Hepatocyte (in vitro differentiated cells): ENCODE measurements at places on chromosomes 7 and 10. TPM values are rescaled to one million over a fixed set of nuclear protein-coding genes. Genes with fewer than 3 reads are reported as not detected.

DNA sequence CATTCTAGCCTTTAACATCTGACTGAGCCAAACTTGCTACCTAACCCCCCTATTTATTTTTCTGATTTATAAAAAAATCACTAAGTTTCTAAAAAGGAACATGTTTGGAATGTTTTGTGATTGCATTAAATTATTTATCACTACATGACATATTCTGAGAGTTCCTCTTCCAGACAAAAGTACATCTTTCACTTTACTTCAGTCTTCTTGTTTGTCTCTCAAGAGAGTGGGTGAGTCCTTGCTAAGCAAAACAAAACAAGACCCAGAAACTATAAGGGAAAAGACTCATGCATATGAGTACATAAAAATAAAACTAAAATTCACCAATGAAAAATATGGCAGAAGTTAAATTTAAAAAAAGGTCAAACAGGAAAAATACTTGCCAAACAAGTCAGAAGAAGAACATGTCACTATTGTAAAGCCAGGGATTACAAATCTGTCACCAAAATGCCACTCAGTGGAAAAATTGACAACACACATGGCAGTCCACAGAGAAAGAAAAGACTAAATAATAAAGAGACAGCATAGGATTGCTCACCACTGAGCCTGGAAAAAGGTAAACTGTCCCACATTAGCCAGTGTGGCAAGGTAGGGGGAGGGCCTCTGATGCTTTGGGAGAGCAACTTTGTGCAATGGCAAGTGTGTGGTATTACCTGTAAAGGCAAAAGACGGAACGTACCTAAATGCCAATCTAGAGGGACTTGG, 166.7 kb upstream of the ZNF32 start:
- no peak for DNase-seq

DNA sequence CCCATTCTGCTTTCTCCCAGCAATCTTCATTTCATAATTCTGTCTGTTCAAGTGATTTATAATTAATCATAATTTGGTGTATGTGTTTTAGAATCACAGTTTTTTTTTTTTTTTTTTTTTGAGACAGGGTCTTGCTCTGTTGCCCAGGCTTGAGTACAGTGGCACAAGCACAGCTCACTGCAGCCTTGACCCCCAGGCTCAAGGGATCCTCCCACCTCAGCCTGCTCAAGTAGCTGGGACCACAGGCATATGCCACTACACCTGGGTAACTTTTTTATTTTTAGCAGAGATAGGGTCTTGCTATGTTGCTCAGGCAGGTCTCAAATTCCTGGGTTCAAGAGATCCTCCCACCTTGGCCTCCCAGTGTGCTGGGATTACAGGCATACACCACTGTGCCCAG, 49.2 kb upstream of the PLA2G12B start:
- DNase-seq: no peak

DNA sequence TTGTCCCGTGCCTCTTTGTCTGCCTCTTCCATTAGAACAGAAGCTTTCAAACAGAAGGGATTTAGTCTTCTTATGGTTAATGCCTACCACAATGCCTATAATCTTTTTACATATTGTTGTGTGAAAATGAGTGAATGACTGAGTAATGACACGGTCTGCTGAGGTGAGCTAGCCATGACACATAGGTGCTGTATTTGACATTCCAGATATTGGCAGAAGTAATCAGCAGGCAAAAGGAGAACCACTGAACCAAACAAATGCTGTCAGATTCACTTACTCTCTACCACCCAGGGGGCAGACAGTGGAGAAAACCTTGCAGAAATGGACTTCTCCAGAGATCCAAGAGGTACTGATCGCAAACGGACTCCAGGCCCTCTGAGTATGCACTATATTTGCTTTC, 377.2 kb upstream of the VWC2 start:
- DNase-seq: no peak

- no peak for DNase-seq
Observed at GRCh38 chr7:45658716-45659495, 84.7 kb downstream of the ADCY1 start.

DNA sequence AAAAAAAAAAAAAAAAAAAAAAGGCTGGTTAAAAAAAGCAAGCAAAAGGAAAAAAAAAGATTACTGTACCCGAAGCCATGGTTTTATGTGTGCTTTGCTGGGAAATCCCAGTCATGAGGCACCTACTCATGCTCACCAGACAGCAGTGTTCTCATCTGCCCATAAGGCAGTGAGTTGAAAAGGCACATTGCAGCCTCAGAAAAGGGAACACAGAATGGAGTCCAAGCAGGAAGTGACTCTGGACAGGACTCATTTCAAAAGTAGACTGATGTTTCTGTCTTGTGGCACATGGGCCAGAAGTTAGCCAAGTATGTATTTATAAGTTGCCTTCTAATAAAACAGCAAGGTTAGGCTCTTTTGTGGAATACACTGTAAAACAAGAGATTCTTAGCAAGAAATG, 40.2 kb downstream of the PDSS1 start:
- DNase-seq: peak; percentile 42

DNA sequence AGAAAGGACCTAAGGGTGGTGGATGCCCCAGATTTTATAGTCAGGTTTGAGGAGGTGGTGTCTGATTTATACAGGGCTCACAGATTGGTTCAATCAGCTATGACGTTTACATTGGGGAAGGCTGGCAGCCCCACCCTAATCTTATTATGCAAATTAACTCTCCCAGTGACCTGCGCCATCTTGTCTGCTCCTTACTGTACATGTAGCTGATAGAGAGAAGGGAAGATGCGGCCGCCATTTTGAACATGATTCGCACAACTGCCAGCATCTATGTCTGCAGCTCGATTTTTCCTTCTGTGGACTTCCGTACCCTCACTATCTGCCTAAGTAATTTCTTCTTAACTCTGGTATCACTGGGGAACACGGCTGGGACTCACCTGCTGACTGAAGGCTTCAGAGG, 619.0 kb upstream of the DPP6 start:
- DNase-seq: no peak

DNA sequence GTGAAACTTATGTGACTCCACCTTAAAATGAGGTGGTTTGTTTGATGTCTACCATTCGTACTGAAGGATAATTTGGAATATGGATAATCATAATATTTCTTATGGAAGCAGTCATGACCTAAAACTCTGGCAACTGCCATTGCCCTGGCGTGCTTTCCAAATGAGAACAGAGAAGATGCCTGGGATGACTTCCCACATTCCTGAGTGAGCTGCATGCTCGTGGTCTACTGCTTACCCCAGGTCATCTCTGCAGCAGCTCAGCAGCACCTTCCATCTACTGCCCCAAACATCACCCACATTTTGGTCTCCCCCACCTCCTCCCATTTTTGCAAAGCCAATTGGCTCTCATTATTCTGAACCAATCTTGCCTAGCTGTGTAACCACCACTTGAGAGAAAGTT, 40.1 kb downstream of the LYZL1 start:
- no peak for DNase-seq

DNA sequence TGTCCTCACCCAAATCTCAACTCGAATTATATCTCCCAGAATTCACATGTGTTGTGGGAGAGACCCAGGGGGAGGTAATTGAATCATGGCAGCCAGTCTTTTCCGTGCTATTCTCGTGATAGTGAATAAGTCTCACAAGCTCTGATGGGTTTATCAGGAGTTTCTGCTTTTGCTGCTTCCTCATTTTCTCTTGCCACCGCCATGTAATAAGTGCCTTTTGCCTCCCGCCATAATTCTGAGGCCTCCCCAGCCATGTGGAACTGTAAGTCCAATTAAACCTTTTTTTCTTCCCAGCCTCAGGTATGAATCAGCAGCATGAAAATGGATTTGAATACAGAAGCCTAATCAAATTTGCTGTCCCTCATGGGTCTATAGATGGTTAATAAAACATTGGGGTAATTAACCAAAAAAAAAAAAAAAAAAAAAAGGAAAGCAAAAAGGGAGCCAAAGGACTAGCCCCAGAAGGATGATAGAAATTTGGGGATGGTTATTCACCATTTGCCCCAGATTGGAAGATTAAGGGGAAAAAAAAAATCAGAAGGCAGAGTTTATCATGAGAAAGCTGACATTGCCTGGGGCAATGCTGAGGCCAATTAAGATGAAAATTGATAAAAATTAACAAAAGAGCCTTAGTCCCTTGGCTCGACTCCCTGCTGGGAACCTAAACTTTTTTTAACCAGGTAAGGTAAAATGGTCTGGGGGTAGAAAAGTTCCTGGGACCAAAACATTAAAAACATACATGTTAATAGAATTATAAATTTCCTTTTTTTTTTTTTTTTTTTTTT, 27.6 kb downstream of the AVL9 start:
- no peak for DNase-seq

- no peak for DNase-seq
Observed at GRCh38 chr10:36114141-36114540, 472.0 kb upstream of the FZD8 start.

DNA sequence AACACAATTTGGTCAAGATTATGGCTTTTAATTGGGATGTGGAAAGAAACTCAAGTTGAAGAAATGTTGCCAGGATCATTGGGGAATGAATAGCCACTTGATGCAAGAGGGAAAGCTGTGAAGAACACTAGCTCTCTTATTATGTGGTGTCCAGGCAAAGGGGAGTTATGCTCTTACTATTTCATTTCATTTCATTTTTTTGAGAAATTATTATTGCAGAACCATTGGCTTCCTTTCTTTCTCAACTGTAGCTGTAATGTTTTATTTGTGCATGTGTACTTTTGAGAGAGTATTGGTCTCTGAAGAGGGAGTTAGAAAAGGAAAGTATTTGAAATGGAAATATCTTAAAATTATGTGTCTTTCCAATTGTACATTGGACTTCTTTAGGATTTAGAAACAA, 312.6 kb upstream of the BMPER start:
- DNase-seq: no peak

- peak; percentile 63 for DNase-seq
Observed at GRCh38 chr10:77925410-77925794, 1.2 kb downstream of the DLG5 start.

DNA sequence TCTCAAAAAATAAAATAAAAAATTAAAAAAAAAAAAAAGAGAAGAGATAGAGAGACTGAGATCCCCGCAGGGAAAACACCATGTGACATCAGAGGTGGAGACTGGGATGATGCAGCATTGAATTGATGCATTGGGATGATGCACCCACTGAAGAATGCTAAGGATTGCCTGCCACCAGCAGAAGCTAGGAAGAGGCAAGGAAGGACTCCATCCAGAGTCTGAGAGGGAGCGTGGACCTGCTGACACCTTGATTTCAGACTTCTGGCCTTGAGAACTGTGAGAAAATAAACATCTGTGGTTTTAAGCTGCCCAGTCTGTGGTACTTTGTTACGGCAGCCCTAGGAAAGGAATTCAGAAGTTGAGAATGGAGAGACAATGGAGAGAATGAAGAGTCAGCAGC, 89.8 kb upstream of the PRPS1L1 start:
- no peak for DNase-seq

DNA sequence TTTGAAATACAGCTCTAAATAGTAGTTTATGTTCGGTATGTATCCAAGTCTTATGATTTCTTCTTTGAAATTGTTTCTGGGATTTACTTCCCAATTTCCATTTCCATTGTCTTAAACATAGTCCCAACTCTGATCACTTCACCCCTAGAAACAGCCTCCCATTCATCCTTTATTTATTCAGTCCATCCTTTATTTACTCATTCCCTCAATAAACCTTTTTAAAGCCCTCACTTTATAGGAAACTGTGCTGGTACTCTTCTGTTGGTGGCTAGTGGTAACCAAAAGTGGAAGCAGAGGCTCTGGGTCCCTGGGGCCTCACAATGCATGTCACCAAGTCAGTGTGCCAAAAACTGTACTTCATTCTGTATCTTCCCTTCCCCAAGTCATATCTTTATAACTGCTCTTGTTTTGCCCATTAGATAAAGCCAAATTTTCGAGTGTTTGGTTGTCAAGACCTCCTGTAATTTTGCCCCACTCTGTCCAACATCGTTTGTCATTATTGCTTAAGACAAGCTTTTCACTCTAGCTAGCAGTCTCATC, 3.9 kb upstream of the EPC1 start:
- no peak for DNase-seq

- no peak for DNase-seq
Observed at GRCh38 chr7:15245831-15246230, 316.0 kb downstream of the AGMO start.

- no peak for DNase-seq
Observed at GRCh38 chr7:92075455-92076158, 58.7 kb downstream of the CYP51A1 start.

DNA sequence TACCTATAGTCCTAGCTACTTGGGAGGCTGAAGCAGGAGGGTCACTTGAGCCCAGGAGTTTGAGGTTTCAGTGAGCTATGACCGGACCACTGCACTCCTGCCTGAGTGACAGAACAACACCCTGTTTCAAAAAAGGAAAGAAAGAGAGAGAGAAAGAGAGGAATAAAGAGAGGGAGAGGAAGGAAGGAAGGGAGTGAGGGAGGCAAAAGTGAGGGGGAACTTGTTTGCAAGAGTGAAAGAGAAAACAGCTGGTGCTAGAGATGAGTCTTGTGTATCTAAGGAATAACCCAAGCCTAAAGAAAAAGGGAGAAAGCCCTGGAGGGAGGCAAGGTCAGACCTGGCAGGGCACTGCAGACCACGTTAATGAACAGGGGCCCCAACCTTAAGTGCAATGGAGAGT, 4.8 kb upstream of the NT5C2 start:
- no peak for DNase-seq

- DNase-seq: peak; percentile 31
Observed at GRCh38 chr10:48526011-48526821, 78.7 kb downstream of the ARHGAP22 start.

DNA sequence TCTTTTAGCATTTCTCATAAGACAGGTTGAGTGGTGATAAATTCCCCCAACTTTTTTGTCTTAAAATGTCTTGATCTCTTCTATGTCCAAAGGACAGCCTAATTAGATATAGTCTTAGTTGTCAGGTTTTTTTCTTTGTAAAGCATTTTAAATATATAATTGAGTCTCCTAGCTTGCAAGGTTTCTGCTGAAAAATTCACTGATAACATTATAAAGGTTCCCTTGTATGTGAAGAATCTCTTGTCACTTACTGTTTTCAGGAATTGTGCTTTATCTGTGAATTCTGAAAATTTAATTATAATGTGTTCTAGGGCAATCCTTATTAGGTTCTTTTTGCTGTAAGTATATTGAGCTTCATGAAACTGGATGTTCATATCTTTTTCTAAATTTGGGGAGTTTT, 96.8 kb upstream of the ZNF92 start:
- DNase-seq: no peak

PLXNA4 gene
- 1.4 and 1.9 TPM in 2 replicates for polyA plus RNA-seq

SH2D4B gene
- not detected in 2 replicates for polyA plus RNA-seq

NUTM2A gene
- 0.07 and 0.16 TPM in 2 replicates for polyA plus RNA-seq

STEAP1B gene
- polyA plus RNA-seq: 0.16 and 0.35 TPM in 2 replicates

GRB10 gene
- polyA plus RNA-seq: 47.6 and 53.4 TPM in 2 replicates

ATRNL1 gene
- 3.7 and 5.9 TPM in 2 replicates for polyA plus RNA-seq

TRIL gene
- polyA plus RNA-seq: 1.2 and 2.5 TPM in 2 replicates

PTPN20 gene
- polyA plus RNA-seq: not detected in 2 replicates

PARD3 gene
- 39.4 and 47.2 TPM in 2 replicates for polyA plus RNA-seq
